Activated CD8-positive, alpha-beta T cell treated with anti-CD3 and anti-CD28 coated beads for 36 hours (primary cell): ENCODE measurements at places on chromosomes 2 and 18.

DNA sequence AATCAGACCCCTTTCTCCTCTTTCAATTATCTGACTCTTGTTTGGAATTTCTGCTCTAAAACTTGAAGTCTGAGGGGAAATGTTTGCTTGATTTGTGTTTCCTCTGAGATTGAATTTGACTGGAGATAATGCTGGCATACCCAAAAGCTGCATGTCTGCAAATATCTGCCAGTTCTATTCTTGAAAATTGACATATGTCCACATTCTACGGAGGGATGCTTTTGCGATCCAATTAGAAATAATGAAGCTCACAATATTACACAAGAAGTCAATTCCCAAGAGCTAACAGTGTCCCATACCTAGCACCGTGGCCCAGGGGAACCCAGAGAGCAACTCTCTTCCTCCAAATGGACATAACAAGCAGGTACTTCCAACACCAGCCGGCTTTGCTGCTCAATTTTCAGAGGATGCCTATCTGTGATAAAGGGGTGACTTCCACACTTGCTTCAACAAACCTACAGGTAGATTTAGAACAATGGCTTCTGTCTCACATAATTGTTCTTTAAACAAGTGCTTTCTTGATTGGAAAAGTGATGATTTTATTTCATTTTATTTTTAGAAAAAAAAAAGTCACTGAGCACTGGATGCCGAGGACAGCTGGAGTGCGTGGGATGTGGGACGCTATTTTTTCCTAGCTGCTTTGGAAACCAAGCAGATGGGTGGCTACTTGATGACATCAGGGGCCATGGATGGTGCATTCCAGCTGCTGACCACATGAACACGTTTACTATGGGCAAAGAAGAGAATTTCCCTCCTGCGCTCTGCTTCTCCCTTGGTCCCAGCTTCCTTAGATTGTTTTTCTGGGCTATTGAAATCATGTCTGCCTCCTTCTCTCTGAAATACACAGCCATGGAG, 488.9 kb downstream of the RNF144A start:
- no peaks in the 10 kb centered on the region for H3K36me3 ChIP-seq
- no peak overlapping the region for H3K4me3 ChIP-seq
- H3K27ac ChIP-seq: no peak overlapping the region

- H3K4me1 ChIP-seq: no peaks in the 10 kb centered on the region
- no peak for DNase-seq
- H3K27me3 ChIP-seq: no peaks in the 10 kb centered on the region
- no peak overlapping the region for H3K4me3 ChIP-seq
Observed at GRCh38 chr2:68565858-68566257, 77.5 kb upstream of the PROKR1 start.

DNA sequence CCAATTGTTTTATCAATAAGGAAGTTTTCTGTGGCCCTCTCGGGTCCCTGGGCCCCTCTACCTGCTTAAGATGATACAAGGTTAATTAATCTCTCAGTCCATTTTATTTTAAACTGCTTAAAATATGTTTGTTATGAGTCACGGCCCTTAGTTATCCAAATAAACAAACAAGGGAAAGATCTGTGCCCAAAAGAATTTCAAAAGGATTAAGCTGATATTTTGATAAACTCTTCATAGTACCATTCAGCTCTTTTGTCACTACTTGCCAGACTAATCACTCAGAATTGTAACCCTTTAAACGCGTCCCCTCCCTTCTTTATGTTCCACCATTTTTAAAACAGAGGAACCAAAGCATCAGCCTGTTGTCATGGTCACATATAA, 144.7 kb upstream of the STK17B start:
- no peak overlapping the region for H3K4me3 ChIP-seq
- no peaks in the 10 kb centered on the region for H3K27me3 ChIP-seq
- H3K27ac ChIP-seq: no peak overlapping the region
- no peak for DNase-seq
- H3K36me3 ChIP-seq: no peaks in the 10 kb centered on the region

- no peak overlapping the region for H3K27ac ChIP-seq
- no peak for DNase-seq
- H3K27me3 ChIP-seq: no peaks in the 10 kb centered on the region
Observed at GRCh38 chr2:194696690-194697089, 960.3 kb upstream of the SLC39A10 start.

- peak overlapping the region; percentile 96 for H3K27ac ChIP-seq
- peak; percentile 59 for DNase-seq
- H3K4me3 ChIP-seq: peak overlapping the region; percentile 69
- H3K27me3 ChIP-seq: no peaks in the 10 kb centered on the region
- H3K36me3 ChIP-seq: peaks cover 28% of the 10 kb centered on the region
Observed at GRCh38 chr2:236546561-236547002, 23.0 kb upstream of the ACKR3 start.

DNA sequence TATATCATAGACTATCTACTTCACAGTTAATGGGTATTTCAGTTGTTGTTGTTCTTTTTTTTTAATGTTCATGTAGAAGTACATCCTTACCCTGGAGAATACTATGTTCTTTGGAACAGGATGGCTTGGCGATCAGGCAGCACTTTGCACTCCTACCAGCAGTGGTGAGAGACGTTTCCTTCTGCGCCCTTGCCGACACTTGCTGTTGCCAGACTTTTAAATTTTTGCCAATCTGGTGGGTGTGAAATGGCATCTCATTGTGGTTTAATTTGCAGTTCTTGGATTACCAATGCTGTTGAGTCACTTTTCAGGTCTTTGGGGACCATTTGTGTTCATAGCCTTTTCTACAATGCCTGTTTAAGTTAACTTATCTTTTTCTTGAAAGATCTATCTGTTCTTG, 197.3 kb downstream of the SH3RF3 start:
- no peaks in the 10 kb centered on the region for H3K36me3 ChIP-seq
- no peak for DNase-seq
- no peaks in the 10 kb centered on the region for H3K27me3 ChIP-seq
- no peak overlapping the region for H3K4me3 ChIP-seq

GRCh38 chr18:74281980-74282754, 9.6 kb downstream of the CYB5A start:
- H3K27me3 ChIP-seq: no peaks in the 10 kb centered on the region
- H3K36me3 ChIP-seq: peaks cover 19% of the 10 kb centered on the region
- H3K4me3 ChIP-seq: no peak overlapping the region
- peaks cover 23% of the 10 kb centered on the region for H3K4me1 ChIP-seq
- no peak for DNase-seq

DNA sequence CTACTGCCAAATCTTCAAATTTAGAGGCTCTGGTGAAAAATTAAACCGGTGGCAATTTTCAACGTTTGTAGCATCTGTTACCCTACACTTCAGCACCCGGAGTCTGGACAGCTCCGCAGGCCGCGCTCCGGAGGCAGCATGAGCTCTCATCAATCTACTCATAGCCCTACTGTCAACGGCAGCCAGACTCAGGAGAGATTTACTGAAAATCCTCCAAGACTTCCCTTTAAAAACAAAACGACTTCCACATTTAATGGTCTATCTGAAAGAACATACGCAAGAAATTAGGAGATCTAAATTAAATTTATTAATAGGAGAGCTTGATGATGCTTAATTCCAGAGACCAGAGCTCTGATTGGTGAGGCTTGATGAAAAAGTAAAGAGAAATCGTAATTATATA, 970 bp upstream of the ADCYAP1 start:
- no peak overlapping the region for H3K4me3 ChIP-seq
- H3K27ac ChIP-seq: no peak overlapping the region
- peaks cover 60% of the 10 kb centered on the region for H3K27me3 ChIP-seq
- peaks cover 2% of the 10 kb centered on the region for H3K36me3 ChIP-seq
- H3K4me1 ChIP-seq: peaks cover 13% of the 10 kb centered on the region

- no peak overlapping the region for H3K27ac ChIP-seq
- no peak for DNase-seq
- no peaks in the 10 kb centered on the region for H3K4me1 ChIP-seq
- H3K27me3 ChIP-seq: no peaks in the 10 kb centered on the region
Observed at GRCh38 chr2:40095000-40095399, 315.9 kb upstream of the THUMPD2 start.

GRCh38 chr2:235990344-235990743, 177.8 kb downstream of the GBX2 start:
- no peak for DNase-seq
- no peaks in the 10 kb centered on the region for H3K36me3 ChIP-seq
- no peak overlapping the region for H3K4me3 ChIP-seq

- H3K4me3 ChIP-seq: no peak overlapping the region
- H3K4me1 ChIP-seq: no peaks in the 10 kb centered on the region
- H3K27me3 ChIP-seq: no peaks in the 10 kb centered on the region
- H3K27ac ChIP-seq: no peak overlapping the region
Observed at GRCh38 chr2:36497570-36498163, 100.3 kb downstream of the FEZ2 start.

- DNase-seq: no peak
- no peaks in the 10 kb centered on the region for H3K36me3 ChIP-seq
- peaks cover 35% of the 10 kb centered on the region for H3K27me3 ChIP-seq
- H3K27ac ChIP-seq: no peak overlapping the region
- no peak overlapping the region for H3K4me3 ChIP-seq
Observed at GRCh38 chr2:216373896-216374295, 1.6 kb upstream of the MARCHF4 start.

- no peak for DNase-seq
- H3K4me3 ChIP-seq: no peak overlapping the region
- no peak overlapping the region for H3K27ac ChIP-seq
- no peaks in the 10 kb centered on the region for H3K27me3 ChIP-seq
Observed at GRCh38 chr2:8505311-8505920, 176.4 kb upstream of the ID2 start.

DNA sequence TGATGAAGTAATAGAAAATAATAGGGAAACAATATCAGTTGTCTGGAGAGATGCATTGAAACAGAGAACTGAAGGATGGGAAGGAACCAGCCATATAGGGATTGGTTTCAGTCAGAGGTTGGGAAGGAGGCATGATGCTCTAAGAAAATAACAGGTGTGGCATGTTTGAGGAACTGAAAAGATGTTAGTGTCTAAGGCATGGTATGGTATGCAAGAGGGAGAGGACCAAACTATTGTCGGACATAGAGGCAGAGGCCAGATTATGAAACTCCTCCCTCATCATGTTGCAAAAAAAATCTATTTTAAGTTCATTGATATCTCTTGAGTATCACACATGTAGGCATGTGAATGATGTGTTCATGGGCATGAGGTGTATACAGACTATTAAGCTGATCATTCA, 48.9 kb upstream of the EMILIN2 start:
- no peak overlapping the region for H3K4me3 ChIP-seq
- no peak for DNase-seq
- H3K27me3 ChIP-seq: no peaks in the 10 kb centered on the region
- peaks cover 51% of the 10 kb centered on the region for H3K36me3 ChIP-seq
- H3K27ac ChIP-seq: peak overlapping the region; percentile 5
- H3K4me1 ChIP-seq: peaks cover 1% of the 10 kb centered on the region

DNA sequence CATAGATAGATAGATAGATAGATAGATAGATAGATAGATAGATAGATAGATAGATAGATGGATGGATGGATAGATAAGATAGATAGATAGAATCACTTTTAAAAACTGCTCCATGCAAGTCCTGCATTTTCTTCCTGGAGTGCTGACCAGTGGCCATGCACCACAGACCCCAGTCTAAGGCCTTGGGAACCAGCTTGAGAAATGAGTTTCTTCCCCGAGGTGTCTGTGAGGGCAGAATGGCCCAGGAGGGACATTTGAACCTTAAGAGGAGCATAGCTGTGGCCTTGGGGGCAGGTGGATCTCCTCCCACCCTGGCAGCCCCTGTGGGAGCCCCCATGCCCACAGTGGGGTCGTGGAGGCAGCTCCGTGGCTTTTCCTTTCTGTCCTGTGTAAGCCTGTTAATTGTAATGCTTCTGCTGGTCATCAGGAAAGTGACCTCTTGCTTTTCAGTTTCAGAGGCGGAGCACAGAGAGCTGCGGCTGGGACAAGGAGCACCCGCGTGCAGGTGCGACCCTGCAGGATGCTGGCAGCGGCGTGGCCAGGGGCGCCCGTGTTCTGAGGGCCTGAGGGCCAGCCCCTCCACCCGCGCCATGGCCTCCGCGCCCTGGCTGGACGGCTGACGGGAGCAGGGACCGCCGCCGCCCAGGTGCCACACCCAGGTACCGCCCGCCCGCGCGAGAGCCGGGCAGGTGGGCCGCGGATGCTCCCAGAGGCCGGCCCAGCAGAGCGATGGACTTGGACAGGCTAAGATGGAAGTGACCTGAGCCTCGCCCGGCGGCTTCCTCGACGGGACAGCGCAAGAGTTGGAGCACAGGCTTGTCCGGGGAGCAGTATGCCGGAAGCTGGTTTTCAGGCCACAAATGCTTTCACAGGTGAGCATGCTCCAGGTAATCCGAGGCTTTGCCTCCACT, 168.6 kb downstream of the LDLRAD4 start:
- H3K27me3 ChIP-seq: no peaks in the 10 kb centered on the region
- no peak overlapping the region for H3K4me3 ChIP-seq
- no peak overlapping the region for H3K27ac ChIP-seq
- H3K4me1 ChIP-seq: peaks cover 25% of the 10 kb centered on the region
- DNase-seq: no peak
- peaks cover 14% of the 10 kb centered on the region for H3K36me3 ChIP-seq

- H3K36me3 ChIP-seq: peaks cover 12% of the 10 kb centered on the region
- no peaks in the 10 kb centered on the region for H3K4me1 ChIP-seq
- H3K27me3 ChIP-seq: no peaks in the 10 kb centered on the region
- no peak overlapping the region for H3K27ac ChIP-seq
- DNase-seq: no peak
- no peak overlapping the region for H3K4me3 ChIP-seq
Observed at GRCh38 chr2:19911808-19912509, 10.2 kb upstream of the TTC32 start.

GRCh38 chr18:24130494-24130893, 8.4 kb upstream of the CABYR start:
- no peaks in the 10 kb centered on the region for H3K27me3 ChIP-seq
- no peaks in the 10 kb centered on the region for H3K4me1 ChIP-seq
- H3K4me3 ChIP-seq: no peak overlapping the region

- H3K36me3 ChIP-seq: peaks cover 24% of the 10 kb centered on the region
- no peak for DNase-seq
- peaks cover 3% of the 10 kb centered on the region for H3K4me1 ChIP-seq
- H3K27ac ChIP-seq: no peak overlapping the region
- no peaks in the 10 kb centered on the region for H3K27me3 ChIP-seq
- H3K4me3 ChIP-seq: no peak overlapping the region
Observed at GRCh38 chr2:151796774-151797173, 31.4 kb downstream of the ARL5A start.

- H3K27ac ChIP-seq: no peak overlapping the region
- peaks cover 30% of the 10 kb centered on the region for H3K36me3 ChIP-seq
- no peak for DNase-seq
- no peak overlapping the region for H3K4me3 ChIP-seq
- H3K4me1 ChIP-seq: peaks cover 37% of the 10 kb centered on the region
Observed at GRCh38 chr2:121605820-121606733, 43.2 kb downstream of the CLASP1 start.

- H3K27me3 ChIP-seq: no peaks in the 10 kb centered on the region
- DNase-seq: no peak
- H3K36me3 ChIP-seq: no peaks in the 10 kb centered on the region
- H3K4me1 ChIP-seq: peaks cover 3% of the 10 kb centered on the region
Observed at GRCh38 chr2:164803776-164804466, 37.7 kb downstream of the COBLL1 start.

DNA sequence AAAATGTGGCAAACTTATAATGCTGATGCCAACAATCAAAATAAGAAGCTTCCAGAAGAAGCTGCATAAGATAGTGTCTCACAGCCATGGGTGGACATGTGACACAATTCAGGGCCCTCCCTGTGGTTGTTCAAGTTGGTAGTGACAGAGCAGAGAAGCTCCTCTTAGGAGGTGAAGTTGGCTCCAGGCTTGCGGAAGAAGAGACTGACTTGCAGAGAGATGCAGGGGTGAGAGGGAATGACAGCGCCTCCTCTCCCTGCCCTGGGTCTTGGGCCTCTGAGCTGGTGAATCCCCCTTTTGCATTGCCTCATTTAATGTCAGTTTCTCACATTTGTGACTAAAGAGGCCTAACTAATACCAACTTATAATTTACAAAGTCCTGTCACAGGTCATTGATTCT, 23.0 kb upstream of the RHOB start:
- no peaks in the 10 kb centered on the region for H3K36me3 ChIP-seq
- H3K27ac ChIP-seq: no peak overlapping the region
- no peak for DNase-seq
- no peaks in the 10 kb centered on the region for H3K27me3 ChIP-seq

GRCh38 chr2:118443596-118443995, 355.3 kb downstream of the INSIG2 start:
- H3K4me1 ChIP-seq: no peaks in the 10 kb centered on the region
- no peak overlapping the region for H3K27ac ChIP-seq
